ENCODE measurements at places on chromosomes 2 and 18.

DNA sequence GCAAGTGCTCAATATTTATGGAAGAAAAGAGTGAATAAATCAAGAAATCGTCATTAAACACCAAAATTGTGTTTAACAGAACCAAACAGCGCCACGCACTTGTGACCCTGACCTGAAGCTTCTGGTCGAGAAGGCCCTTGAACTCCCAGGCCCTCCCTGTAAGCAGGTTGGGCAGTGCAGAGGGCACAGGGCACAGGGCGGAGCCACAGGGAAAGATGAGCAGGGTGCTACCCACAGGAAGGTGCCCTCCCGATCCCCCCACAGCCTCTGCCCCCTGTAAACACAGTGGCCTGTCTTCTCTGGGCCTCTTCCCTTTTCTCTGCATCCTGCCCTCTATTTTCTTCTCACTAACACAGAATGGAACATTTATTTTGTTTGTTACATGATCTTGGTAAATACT is 16.9 kb upstream of the TUBB6 start:
- no peak for DNase-seq

DNA sequence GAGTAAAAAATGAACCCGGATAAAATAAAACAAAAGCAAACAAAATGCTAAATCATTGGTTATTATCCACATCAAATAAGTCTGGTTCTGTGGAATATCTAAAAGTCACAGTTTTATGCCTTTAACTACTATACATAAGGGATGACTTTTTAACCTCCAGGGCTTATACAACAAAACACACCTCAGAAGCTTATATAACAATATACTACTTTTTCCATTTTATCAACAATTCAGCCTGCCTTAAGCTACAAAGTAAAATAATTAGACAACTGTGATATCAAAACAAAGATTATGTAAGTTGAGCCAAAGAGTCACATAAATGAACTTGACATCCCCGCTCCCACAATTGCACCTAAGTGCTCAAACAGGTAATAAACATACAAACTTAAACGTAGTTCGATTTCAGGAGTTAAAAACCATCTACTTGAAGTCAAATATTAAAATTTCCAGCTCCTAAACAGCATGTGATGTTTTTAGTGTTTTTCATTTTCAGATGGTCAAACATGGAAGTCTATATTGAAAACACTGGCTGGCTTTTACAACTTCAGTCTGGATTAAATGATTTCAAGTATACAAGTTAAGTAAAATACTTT is 54.7 kb downstream of the ATIC start:
- no peak for DNase-seq

- DNase-seq, result no peak
Observed at GRCh38 chr2:197675711-197676188, 363 bp upstream of the RFTN2 start.

DNA sequence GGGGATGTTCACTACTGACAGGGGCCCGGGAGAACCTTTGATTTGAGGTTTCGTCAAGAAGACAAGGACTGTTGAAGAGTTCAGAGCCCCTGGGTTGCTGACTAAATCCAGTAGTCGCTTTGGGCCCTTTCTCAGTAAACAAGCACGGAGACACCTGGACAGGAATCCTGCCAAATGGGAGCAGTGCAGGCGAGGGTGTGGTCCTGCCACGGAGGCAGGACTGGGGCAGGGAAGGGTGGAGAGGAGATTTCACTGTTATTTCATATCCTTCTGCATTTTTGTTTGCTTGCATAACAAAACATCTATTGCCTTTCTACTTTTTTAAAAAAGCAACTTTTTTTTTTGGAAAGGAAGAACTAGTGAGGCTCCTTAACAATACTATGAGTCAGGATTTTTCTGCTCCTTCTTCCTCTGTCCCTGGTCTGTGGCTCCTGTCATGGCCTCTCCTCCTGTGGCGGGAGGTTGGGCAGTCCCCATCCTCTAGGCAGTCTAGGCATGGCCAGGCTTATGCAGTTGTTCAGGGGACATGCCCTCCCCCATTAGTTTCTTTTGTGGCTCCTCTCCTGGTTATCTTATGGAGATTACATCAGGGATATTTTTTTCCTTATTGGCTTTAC is 57.7 kb downstream of the ARHGEF4 start:
- no peak for DNase-seq

GRCh38 chr2:74357627-74358026 is 14.4 kb upstream of the SLC4A5 start:
- no peak for DNase-seq

- no peak for DNase-seq
Observed at GRCh38 chr2:184125867-184126266, 472.5 kb upstream of the ZNF804A start.
